Thoracic aorta (tissue), 2 donors: ENCODE measurements at places on chromosomes 1 and 21. TPM values are rescaled to one million over a fixed set of nuclear protein-coding genes. Genes with fewer than 3 reads are reported as not detected.

DNA sequence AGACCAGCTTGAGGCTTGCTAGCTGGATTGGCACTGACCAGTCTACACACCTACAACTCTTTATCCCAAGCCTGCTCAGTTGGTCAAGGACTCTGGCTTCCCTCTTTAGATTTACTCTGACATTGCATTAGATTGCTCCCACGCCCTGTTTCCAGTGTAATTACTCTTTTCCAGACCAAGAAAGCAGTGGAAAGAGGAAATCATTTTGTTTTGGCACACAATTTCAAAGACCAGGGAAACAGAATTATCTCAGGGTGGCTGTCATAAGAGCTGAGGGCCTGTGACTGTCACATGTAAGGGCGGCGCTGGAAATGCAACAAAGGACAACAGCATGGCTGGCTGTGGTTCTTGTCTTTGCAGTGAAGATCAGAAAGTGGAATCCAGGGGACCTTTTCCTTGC is 302.7 kb downstream of the HHAT start:
- no peaks in the 10 kb centered on the region for H3K27me3 ChIP-seq
- DNase-seq: no peak
- no peak overlapping the region for H3K4me3 ChIP-seq
- no peak overlapping the region for H3K27ac ChIP-seq

DNA sequence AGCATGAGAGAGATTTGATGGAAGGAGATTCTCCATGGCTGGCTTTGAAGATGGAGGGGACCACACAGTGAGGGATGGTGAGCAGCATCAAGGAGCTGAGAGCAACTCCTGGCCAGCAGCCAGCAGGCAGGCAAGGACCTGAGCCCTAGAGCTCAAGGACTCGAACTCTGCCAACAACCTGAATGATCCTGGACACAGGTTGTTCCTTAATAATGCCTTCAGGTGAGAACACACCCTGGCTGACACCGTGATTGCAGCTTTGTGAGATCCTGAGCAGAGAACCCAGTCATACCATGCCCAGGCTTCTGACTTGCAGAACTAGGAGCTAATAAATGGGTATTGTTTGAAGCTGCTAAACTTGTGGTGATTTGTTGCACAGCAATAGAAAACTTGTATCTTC is 183.1 kb downstream of the LMX1A start:
- no peaks in the 10 kb centered on the region for H3K36me3 ChIP-seq
- H3K27me3 ChIP-seq: no peaks in the 10 kb centered on the region
- DNase-seq: no peak
- H3K4me1 ChIP-seq: no peaks in the 10 kb centered on the region

Gene SH3BGRL3
- total RNA-seq: 79.2 TPM

Gene A3GALT2
- 0.71 TPM for total RNA-seq

Gene NPR1
- 279 TPM for total RNA-seq

Gene LRRC53
- not detected for total RNA-seq

DNA sequence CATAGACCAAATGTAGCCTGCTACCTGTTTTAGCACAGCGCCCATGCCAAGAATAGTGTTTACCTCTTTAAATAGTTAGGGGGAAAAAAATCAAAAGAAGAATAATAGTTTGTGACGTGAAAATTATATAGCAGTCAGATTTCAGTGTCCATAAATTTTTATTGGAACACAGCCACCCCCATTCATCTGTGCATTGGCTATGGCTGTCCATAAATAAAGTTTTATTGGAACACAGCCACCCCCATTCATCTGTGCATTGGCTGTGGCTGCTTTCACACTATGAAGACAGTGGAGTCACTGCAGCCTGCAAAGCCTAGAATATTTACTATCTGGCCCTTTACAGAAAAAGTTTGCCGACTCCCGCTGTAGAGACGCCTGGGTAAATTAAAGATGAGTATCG is 20.9 kb downstream of the EPHX1 start:
- no peaks in the 10 kb centered on the region for H3K27me3 ChIP-seq
- H3K4me3 ChIP-seq: no peak overlapping the region
- H3K4me1 ChIP-seq: peaks cover 9% of the 10 kb centered on the region
- DNase-seq: no peak
- peaks cover 31% of the 10 kb centered on the region for H3K36me3 ChIP-seq
- no peak overlapping the region for H3K27ac ChIP-seq

- no peaks in the 10 kb centered on the region for H3K4me1 ChIP-seq
- no peaks in the 10 kb centered on the region for H3K27me3 ChIP-seq
- no peaks in the 10 kb centered on the region for H3K36me3 ChIP-seq
- no peak overlapping the region for H3K4me3 ChIP-seq
- DNase-seq: no peak
Measured at GRCh38 chr1:29672416-29673227, 436.3 kb downstream of the PTPRU start.

DNA sequence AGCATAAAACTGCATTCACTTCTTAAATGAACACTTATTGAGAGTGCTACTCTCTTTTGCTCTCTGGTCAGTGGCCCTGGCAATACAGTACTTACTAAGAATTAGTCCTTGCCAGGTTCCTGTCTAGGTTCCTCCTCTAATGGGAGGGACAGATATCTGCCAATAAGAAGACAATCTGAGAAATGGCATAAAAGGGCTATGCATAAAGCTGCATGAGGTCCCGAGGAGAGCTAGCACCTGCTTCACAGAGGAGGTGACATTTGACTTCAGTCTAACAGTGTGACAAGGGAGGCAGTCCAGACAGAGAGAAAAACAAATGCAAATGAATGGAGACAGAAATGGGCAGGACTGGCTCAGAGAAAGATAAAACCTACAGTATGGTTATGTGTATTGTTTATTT is 357.1 kb upstream of the SGIP1 start:
- no peak overlapping the region for H3K4me3 ChIP-seq
- H3K4me1 ChIP-seq: no peaks in the 10 kb centered on the region
- no peak for DNase-seq
- H3K27me3 ChIP-seq: no peaks in the 10 kb centered on the region
- no peak overlapping the region for H3K27ac ChIP-seq

DNA sequence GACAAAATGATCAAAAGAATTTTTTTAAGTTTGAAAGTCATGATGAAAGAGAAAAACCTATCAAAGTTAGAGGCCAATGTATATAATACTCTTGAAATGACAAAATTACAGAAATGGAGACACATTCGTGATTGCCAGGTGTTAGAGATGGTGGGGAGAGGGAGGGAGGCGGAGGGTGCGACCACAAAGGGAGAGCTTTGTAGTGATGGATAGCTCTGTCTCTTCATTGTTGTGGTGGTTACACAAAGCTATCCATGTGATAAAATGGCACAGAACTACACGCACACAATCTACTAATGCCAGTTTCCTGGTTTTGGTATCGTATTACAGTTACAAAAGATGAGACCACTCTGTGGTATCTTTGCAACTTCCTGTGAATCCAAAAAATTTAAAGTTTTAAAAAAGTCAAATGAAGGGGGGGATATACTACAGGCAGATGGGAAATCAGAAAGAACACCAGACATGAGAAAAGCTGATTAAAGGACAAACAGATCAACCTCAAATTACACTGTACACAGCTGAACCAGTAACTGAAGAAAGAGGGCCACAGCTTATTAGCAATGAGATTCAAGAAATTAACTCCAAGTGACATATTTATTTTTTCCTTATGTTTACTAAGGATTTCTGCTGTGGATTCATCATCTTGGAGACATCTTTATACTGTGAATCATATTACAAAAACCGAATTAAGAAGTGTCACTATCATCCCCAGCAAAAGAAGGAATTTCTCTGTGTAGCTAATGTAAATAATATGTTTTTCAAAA is 199.1 kb downstream of the SLC45A1 start:
- H3K27me3 ChIP-seq: no peaks in the 10 kb centered on the region
- no peaks in the 10 kb centered on the region for H3K36me3 ChIP-seq
- no peak overlapping the region for H3K4me3 ChIP-seq
- H3K4me1 ChIP-seq: peaks cover 12% of the 10 kb centered on the region

Gene WNT2B
- 15.4 TPM for total RNA-seq

GRCh38 chr1:241362350-241362749 is 5.3 kb upstream of the RGS7 start:
- no peak for DNase-seq
- no peaks in the 10 kb centered on the region for H3K36me3 ChIP-seq
- H3K4me3 ChIP-seq: no peak overlapping the region
- no peaks in the 10 kb centered on the region for H3K27me3 ChIP-seq

DNA sequence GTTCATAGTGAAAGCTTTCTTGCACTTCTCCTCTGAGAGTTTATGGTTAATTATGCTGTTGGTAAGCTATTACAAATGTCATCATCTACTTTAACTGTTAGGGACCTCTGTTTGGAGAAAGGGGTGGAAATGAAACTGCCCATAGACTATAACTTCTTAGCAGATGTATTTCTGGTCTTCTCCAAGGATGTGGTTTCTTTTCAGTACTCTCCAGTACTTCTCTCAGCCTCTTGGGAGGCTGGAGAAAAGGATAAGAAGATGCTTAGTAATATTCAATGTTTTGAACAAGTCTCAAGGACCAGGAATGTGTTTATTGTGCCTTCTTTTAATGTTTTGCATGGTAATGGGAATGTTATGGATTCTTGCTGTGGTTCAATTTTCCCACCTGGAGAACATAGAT is 60.4 kb downstream of the LAMC2 start:
- DNase-seq: no peak
- no peaks in the 10 kb centered on the region for H3K27me3 ChIP-seq
- H3K4me1 ChIP-seq: peaks cover 14% of the 10 kb centered on the region
- no peaks in the 10 kb centered on the region for H3K36me3 ChIP-seq
- H3K27ac ChIP-seq: no peak overlapping the region

GRCh38 chr1:20634594-20635084 is 1.4 kb downstream of the PINK1 start:
- H3K27ac ChIP-seq: no peak overlapping the region
- H3K27me3 ChIP-seq: no peaks in the 10 kb centered on the region
- peaks cover 6% of the 10 kb centered on the region for H3K4me1 ChIP-seq
- peaks cover 22% of the 10 kb centered on the region for H3K36me3 ChIP-seq
- no peak for DNase-seq

- no peak for DNase-seq
- H3K4me1 ChIP-seq: peaks cover 17% of the 10 kb centered on the region
- no peaks in the 10 kb centered on the region for H3K27me3 ChIP-seq
- H3K27ac ChIP-seq: no peak overlapping the region
- no peak overlapping the region for H3K4me3 ChIP-seq
- H3K36me3 ChIP-seq: peaks cover 24% of the 10 kb centered on the region
Measured at GRCh38 chr1:44322367-44322766, 32.7 kb downstream of the ERI3 start.

- H3K27ac ChIP-seq: no peak overlapping the region
- no peak overlapping the region for H3K4me3 ChIP-seq
- no peaks in the 10 kb centered on the region for H3K27me3 ChIP-seq
- peaks cover 18% of the 10 kb centered on the region for H3K4me1 ChIP-seq
Measured at GRCh38 chr21:32698971-32699693, 28.7 kb downstream of the SYNJ1 start.

GRCh38 chr21:34077888-34078287 is 4.5 kb downstream of the MRPS6 start:
- DNase-seq: no peak
- H3K36me3 ChIP-seq: no peaks in the 10 kb centered on the region

- H3K4me1 ChIP-seq: no peaks in the 10 kb centered on the region
- H3K36me3 ChIP-seq: no peaks in the 10 kb centered on the region
- no peak for DNase-seq
- H3K27me3 ChIP-seq: no peaks in the 10 kb centered on the region
- no peak overlapping the region for H3K4me3 ChIP-seq
- H3K27ac ChIP-seq: no peak overlapping the region
Measured at GRCh38 chr1:217193151-217193550, 437.7 kb downstream of the GPATCH2 start.

- H3K36me3 ChIP-seq: no peaks in the 10 kb centered on the region
- H3K27me3 ChIP-seq: no peaks in the 10 kb centered on the region
- no peaks in the 10 kb centered on the region for H3K4me1 ChIP-seq
- no peak for DNase-seq
- no peak overlapping the region for H3K4me3 ChIP-seq
Measured at GRCh38 chr1:44830900-44831304, 12.2 kb downstream of the PTCH2 start.

DNA sequence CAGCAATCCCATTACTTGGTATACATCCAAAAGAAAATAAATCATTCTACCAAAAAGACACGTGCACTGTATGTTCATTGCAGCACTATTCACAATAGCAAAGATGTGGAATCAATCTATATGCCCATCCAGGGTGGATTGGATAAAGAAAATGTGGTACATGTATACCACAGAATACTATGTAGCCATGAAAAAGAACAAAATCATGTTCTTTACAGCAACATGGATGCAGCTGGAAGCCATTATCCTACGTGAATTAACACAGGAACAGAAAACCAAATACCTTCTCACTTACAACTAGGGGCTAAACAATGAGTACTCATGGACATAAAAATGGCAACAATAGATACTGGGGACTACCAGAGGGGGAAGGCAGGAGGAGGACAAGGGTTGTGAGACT is 147.3 kb downstream of the TIAM1 start:
- no peak overlapping the region for H3K4me3 ChIP-seq
- no peak overlapping the region for H3K27ac ChIP-seq
- H3K4me1 ChIP-seq: no peaks in the 10 kb centered on the region

DNA sequence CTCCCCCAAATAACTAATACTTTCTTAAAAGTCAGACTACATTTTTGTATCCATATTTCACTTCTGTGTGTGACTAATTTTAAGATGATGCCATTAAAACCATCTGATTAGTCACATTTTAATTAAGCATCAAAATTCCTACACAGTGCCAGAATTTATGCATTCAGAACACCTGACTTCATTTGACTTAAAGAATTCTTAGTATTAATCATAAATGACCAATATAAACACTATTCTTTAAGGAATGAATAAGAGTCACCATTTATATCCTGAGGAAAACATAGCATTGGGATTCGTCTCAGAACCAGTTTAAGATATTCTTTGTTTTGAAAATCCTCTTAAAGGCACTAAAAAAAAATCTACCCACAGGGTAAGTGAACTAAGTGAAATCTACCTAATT is 37.0 kb downstream of the TM2D1 start:
- no peak overlapping the region for H3K4me3 ChIP-seq
- H3K4me1 ChIP-seq: peaks cover 3% of the 10 kb centered on the region
- no peaks in the 10 kb centered on the region for H3K27me3 ChIP-seq
- H3K27ac ChIP-seq: no peak overlapping the region

GRCh38 chr21:41267346-41267745 is 49.3 kb upstream of the FAM3B start:
- H3K4me3 ChIP-seq: no peak overlapping the region
- no peaks in the 10 kb centered on the region for H3K27me3 ChIP-seq
- DNase-seq: no peak
- no peak overlapping the region for H3K27ac ChIP-seq
- H3K4me1 ChIP-seq: no peaks in the 10 kb centered on the region

- no peak overlapping the region for H3K27ac ChIP-seq
- H3K4me3 ChIP-seq: no peak overlapping the region
- H3K36me3 ChIP-seq: no peaks in the 10 kb centered on the region
- no peak for DNase-seq
- H3K4me1 ChIP-seq: no peaks in the 10 kb centered on the region
Measured at GRCh38 chr1:54009406-54009805, 8.6 kb downstream of the LDLRAD1 start.

- H3K4me3 ChIP-seq: no peak overlapping the region
- H3K27me3 ChIP-seq: no peaks in the 10 kb centered on the region
- H3K27ac ChIP-seq: no peak overlapping the region
- H3K4me1 ChIP-seq: no peaks in the 10 kb centered on the region
- no peak for DNase-seq
Measured at GRCh38 chr1:173175514-173176145, 31.5 kb downstream of the TNFSF4 start.

GRCh38 chr1:45216200-45216541 is 9.8 kb upstream of the ZSWIM5 start:
- no peak overlapping the region for H3K27ac ChIP-seq
- H3K4me3 ChIP-seq: no peak overlapping the region
- H3K36me3 ChIP-seq: no peaks in the 10 kb centered on the region
- H3K4me1 ChIP-seq: no peaks in the 10 kb centered on the region
